ENCODE measurements at places on chromosomes 16 and 17.

GRCh38 chr17:37399265-37399803 lies 7.3 kb downstream of the ACACA start:
- no peak for DNase-seq

- no peak for DNase-seq
Observed at GRCh38 chr16:2466667-2467527, 4.2 kb upstream of the NTN3 start.

DNA sequence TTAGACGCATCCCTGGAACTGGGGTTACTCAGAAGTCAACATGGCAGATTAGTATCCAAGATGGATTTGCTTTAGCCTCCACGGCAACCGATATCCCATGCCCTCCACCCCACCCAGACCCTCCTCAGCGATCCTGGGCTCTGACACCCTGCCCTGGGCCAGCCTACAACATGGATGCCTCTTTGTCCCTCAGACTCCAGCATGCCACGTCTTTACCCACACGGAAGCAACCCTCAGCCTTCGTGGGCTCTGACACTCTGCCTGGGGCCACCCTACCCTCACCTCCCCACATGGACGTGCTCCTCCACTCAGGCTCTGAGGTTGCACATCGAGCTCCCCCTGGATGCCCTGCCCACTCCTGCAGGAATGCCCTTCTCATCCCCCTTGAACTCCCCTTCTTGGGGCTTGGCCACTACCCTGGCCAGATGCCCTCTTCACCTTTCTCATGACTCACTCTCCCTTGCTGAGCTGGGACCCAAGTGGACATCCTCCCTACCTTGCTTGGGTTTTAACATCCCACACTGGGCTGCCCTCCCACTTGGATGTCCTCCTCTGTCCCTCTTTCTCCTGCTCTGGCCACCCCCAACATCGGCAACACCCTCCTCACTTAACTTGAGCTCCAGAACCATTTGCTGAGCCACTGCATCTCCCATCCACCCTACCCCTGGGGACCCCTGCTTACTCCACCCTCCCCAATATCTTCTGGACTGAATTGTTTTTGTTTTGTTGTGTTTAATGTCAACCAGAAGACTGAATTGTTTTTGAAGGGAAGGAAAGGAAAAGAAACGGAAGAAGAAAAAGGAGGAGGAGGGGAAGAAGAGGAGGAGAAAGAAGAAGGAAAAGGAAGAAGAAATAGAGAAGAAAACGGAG lies 18.3 kb upstream of the TMEM92 start:
- DNase-seq: no peak

DNA sequence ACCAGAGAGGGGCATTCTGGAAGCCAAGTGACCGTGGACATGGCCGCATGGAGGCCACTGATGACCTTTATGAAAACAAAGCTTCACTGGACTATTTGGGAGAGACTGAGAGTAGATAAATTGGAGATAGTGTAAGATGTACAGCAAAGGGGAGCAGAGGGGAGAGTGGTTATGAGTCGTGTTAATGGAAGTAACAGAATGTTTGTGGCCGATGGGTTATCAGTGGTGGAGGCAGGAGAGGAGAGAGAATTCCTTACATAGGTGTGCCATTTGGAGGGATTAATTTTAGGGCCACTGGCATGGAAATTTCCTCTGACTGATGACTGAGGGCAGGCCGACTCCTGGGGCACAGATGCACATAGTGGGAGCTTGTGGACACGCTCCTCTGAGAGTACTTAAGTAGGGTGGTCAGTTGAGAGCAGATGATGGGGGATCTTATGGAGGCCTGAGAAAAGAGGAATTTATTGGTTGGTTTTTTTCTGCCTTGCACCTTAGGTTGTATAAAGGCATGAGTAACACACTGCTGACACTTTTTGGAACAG lies 19.2 kb downstream of the PRPSAP2 start:
- DNase-seq: no peak

GRCh38 chr17:52505601-52506000 lies 347.1 kb upstream of the CA10 start:
- DNase-seq: no peak

DNA sequence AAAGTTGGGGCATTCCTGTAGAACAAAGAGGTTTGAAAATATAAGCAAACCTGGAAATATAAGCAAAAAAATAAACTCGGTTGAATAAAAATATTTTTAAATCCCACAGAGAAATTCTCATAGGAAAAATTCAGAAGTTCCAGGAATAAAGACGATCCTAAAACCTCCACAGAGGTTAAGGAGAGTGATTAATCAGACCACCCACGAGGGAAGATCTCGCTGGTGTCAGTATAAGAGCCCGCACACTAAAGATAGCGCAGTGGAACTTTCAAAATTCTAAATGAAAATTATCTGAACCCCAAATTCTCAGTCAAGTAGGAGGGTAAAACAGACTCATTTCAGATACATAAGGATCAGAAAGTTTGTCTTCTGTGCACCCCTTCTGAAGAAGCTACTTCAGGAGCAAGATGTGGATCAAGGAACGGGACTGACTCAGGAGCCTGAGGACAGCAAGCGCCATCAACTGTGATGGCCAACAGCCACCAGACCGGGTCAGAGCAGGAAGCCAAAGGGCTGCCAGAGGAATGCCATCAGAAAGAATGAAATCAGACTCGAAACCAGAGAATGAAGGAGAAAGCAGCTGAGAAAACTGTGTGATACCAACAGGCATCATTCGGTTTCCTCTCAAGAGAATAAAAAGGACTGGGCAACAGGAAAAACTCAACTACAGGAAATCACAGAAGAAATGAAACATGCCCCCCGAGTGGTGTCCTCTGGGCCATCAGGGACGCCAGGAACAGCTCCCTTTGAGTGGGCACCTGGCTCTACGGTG lies 66.9 kb downstream of the CYTH1 start:
- no peak for DNase-seq

GRCh38 chr17:55292094-55292493 lies 27.3 kb downstream of the HLF start:
- DNase-seq: no peak

- DNase-seq: no peak
Observed at GRCh38 chr17:41982026-41982760, 15.6 kb downstream of the CNP start.

- DNase-seq: no peak
Observed at GRCh38 chr17:80424878-80425765, 10.2 kb downstream of the ENDOV start.

GRCh38 chr17:78252111-78252634 lies 20.7 kb downstream of the TMEM235 start:
- DNase-seq: no peak

- DNase-seq: no peak
Observed at GRCh38 chr16:81099958-81100357, 3.8 kb upstream of the GCSH start.

DNA sequence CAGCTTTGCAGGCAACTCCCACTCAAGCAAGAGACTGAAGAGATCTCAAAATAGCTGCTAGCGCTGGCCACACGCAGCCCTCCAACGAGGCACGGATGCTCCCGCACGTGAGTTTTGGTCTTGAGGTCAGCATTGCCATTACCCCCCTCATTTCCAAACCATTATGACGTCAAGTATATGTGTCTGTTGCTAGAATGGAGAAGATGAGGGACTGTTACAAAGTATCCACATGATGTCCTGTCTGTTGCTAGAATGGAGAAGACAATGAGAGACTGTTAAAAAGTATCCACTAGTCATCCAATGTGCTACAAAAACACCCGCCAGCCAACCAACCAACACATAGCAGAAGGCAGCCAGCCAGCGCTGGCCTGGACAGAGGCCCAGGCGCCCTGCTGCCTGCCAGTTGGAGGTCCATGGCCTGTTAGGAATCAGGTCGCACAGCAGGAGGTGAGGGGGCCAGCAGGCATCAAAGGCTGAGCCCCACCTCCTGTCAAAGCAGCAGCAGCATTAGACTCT lies 24.8 kb downstream of the KLHDC4 start:
- no peak for DNase-seq

- DNase-seq: no peak
Observed at GRCh38 chr17:42508426-42509165, 27.4 kb upstream of the NAGLU start.

GRCh38 chr16:49269201-49269600 lies 12.4 kb downstream of the CBLN1 start:
- DNase-seq: no peak

DNA sequence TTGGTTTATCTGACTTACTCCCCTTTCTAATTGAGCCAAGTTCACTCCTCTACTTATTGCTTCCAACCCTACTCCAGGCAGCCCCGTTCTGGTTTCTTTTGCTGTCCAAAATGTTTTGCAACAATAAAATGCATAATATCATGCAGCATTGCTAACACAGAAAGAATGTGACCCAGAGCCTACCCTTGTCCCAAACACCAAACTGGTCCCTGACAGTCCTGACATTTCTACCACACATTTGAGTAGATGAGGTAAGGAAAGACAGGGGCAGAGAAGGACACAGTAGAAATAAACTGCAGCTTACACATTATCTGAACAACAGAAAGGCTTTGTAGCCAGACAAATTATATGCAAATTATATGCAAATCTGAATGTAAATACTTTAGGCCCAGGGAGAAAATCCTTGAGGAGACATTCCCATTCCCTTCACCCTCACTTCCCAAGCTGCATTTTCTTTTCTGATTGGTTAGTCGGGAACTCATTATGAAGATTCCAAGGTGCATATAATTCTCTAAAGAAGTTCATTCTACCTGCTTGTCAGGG lies 31.6 kb downstream of the SOX9 start:
- DNase-seq: no peak

GRCh38 chr17:56359518-56359917 lies 206.2 kb downstream of the ANKFN1 start:
- no peak for DNase-seq

DNA sequence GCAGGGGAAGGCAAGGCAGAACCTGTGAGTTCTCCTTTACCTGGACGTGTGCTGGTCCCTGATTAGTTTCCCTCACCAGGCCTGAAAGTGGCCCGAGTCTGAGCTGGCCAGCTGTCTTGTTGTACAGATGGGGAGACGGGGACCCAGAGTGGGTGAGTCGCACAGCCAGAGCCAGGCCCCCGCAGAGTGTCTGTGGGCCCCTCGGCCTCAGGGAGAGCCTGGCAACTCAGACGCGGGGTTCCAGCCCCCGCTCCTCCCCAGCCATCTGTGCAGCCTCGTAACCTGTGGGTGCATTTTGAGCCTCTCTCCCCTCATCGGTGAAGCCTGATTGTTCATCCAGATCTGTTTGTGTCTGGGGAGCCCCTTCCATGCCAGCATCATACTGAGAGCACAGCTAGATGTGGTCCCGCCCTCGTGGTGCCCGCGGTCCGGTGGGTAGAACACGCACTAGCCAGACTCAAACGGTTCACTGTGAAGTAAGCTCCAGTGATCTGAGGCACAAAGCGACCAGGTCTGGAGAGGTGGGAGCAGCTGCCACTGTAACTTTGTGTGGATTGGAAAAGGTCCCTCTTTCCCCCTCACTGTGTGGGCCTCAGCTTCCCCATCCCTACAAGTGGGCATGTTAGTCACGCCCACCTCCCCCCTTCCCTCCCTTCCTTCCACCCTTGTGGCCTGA lies 6.0 kb upstream of the NDRG4 start:
- no peak for DNase-seq

DNA sequence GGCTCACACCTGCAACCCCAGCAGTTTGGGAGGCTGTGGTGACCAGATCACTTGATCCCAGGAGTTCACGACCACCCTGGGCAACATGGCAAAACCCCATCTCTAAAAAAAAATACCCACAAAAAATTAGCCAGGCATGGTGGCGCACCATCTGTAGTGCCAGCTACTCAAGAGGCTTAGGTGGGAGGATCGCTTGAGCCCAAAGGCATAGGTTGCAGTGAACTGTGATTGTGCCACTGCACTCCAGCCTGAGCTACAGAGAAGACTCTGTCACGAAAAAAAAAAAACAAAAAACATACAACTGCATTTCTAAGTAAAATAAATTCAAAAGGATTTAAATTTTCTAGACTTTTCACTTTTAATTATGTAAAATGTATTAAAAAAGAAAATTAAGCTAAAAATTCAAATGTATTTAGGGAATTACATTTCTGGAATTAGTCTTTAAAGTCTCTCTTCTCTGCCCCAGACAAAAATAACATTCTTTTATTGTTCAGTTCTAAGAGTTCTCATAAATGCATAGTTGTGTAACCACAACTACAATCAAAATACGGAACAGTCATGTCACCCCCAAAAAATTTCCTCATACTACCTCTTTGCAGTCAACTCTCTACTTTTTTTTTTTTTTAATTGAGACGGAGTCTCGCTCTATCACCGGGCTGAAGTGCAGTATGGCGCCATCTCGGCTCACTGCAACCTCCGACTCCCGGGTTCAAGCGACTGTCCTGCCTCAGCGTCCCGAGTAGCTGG lies 14.1 kb downstream of the FAM222B start:
- no peak for DNase-seq

All from NCI-H2081 treated with DMSO at 0.1 percent for 48 hours (cell line).